ENCODE measurements at places on chromosomes 1 and 21.

GRCh38 chr1:211606332-211606913, 27.5 kb upstream of the SLC30A1 start:
- no peak for DNase-seq

DNA sequence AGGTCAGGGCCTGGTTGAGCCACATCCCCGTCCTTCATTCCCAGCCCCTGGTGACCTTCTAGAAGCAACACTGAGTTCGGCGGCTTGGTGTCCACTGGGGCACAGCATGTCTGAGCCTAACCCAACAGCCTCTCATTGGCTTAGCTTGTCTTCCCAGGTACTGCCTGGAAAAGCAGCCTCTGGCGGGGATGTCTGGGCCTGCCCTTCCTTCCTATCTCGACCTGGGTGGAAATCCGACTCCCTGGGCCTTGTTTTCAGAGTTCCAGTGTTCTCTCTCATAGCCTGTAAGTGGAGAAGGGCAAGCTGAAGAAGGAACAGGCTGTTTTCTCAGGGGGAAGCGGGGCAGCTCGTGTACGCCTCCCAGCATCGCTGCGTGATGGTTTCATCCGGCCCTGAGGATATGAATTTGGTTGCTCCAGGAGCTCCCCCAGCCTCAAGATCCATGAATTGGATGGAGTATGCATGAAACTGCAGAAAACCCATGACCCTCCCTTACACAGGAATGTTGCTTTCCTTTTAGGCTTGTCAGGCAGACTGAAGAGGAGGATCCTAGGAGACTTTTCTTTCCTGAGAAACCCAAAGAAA, 116.5 kb upstream of the IRF2BP2 start:
- DNase-seq: no peak

DNA sequence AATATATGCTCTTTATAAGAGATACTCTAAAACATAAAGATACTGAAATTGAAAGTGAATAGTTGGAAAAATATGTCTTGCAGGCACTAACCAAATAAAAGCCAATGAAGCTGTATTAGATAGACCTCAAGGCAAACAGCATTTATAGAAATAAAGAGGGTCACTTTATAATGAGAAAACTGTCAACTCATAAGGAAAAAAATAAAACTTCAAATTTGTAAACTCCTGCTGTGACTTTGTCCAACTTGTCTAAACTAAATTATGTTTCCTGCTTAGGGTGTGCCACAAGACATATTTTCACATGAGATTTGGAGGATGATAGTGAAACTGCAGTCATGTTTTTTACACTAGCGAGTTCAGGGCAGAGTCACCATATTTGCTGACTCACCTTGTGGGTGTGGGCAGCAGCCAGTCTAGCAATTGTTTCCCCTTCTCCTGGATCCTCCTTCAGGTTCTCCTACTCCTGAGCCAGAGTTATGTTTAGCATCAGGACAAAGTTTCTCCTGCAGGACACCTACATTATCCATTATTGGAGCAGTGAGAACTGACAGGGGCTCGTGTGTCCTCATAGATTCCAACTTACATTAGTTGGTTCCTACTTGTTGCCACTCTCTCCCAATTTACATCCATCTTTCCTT, 43.8 kb downstream of the CD53 start:
- no peak for DNase-seq

DNA sequence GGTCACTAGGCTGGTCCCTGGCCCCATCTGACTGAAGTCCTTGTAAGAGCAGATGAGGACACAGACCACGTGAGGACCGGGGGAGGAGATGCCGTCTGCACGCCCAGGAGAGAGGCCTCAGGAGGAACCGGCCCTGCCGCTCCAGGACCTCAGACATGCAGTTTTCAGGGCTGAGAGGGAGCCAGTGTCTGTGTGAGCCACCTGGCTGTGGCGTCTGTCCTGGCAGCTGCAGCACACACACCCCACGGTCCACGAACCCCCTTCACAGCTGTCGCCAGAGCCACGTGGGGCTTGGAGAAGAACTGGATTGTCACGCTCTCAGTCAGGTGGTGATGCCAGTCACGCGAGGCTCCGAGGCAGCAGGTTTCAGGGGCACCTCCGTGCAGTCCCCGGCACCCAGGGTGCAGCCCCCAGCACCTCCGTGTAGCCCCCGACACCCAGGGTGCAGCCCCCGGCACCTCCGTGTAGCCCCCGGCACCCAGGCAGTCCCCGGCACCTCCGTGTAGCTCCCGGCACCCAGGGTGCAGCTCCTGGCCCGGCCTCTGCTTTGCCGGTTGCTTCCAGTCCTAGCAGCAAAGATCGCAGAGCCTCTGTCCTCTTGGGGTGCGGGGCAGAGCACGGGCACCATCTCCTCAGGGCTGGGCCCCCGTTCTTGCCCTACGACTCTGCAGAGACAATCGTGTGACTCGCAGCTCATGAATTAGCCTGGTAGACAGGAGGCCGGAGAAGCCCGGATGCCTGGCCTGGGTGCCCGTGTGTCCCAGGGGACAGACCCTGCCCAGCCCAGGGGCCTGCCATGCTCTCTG, 19.0 kb upstream of the SUMO3 start:
- no peak for DNase-seq

DNA sequence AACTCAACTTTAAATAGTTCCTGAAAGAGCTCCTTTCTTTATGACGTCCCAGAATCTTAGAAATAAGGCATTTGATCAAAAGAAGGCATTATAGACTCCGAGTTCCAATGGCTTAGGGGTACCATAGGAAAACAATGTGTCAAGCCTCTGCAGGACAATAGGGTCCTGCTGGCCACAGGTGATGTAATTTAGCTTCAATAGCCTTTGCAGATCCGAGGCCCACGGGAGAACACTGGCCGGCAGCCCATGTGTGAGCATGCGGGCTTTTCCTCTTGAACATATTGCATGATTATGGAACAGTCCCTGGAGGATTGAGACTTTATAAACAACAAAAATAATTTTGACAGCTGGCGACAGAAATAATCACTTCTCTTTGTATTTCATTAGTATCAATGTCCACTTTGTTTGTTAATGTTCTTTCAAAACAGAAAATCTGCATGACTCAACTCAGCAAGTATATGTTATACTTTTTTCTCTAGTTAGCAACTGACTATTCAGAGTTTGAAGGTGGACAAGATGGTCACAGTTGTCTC, 49.0 kb upstream of the NR5A2 start:
- no peak for DNase-seq

GRCh38 chr21:44846485-44847260, 26.8 kb downstream of the PTTG1IP start:
- DNase-seq: peak; percentile 37

- no peak for DNase-seq
These were observed 12.0 kb upstream of the PRELP start for GRCh38 chr1:203463469-203464062.

GRCh38 chr21:39504230-39504629, 52.5 kb downstream of the SH3BGR start:
- DNase-seq: no peak

DNA sequence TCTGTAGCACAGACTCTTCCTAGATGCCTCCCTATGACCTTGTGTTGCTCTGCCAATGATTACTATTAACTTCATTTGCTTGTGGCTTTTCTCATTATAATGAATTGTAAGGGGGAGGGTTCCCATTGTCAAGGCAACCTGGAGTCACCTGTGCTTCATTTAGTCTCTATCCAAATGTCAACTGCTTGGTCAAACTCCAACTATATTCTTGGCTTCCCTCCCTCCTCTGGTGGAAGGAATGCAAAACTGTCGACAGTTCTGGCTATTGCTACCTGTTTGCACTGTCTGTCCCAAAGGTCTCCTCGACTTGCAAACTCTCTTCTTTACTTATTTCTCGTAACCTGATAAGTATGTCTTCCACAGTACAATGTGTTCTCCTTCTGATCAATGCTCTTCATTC, 100.3 kb downstream of the CACNA1E start:
- no peak for DNase-seq

- no peak for DNase-seq
These were observed 114.0 kb upstream of the GJB5 start for GRCh38 chr1:34640654-34641401.

GRCh38 chr1:153434746-153435455, 18.6 kb downstream of the S100A7A start:
- DNase-seq: no peak

DNA sequence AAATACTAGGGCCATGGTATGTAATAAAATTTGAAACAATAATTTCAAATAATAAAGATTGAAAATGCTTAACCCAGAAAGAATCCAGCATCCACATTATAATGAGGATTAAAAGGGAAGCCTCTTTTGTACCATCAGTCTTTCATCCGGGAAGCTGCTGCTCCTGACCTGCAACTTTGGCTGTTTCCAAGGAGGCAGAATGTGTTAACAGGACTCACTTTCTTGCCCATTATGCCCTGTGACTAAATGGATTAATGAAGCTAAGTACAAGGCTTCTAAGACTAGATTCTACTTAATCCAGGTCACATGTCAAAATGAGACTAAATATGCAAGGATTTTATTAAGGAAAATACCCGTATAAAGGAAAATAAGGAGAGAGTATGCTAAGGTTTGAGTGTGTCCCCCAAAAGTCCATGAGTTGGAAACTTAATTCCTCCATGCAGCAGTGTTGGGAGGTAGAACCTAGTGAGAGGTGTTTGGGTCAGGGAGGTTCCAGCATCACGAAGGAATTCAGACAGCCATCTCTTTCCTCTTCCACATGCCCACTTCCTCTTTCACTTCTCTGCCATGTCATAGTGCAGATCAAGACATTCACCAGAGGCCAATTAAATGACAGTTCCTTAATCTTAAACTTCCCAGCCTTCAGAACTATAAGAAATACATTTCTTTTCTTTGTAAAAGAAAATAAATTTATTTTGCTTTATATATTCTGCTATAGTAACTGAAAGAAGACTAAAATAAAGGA, 27.7 kb downstream of the FMO2 start:
- DNase-seq: no peak

- DNase-seq: no peak
These were observed 100.9 kb upstream of the HMGB4 start for GRCh38 chr1:33762962-33763361.

DNA sequence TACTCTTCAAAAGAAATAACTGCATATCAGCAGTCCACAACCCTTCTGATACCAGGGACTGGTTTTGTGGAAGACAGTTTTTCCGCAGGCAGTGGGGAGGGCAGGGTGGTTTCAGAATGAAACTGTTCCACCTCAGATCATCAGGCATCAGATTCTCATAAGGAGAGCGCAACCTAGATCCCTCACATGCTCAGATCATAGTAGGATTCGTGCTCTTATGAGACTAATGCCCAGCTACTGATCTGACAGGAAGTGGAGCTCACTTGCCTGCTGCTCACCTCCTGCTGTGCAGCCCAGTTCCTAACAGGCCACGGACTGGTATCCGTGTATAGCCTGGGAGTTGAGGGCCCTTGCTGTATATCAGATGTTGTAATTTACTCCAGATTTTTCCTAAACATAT, 11.5 kb downstream of the RO60 start:
- no peak for DNase-seq

DNA sequence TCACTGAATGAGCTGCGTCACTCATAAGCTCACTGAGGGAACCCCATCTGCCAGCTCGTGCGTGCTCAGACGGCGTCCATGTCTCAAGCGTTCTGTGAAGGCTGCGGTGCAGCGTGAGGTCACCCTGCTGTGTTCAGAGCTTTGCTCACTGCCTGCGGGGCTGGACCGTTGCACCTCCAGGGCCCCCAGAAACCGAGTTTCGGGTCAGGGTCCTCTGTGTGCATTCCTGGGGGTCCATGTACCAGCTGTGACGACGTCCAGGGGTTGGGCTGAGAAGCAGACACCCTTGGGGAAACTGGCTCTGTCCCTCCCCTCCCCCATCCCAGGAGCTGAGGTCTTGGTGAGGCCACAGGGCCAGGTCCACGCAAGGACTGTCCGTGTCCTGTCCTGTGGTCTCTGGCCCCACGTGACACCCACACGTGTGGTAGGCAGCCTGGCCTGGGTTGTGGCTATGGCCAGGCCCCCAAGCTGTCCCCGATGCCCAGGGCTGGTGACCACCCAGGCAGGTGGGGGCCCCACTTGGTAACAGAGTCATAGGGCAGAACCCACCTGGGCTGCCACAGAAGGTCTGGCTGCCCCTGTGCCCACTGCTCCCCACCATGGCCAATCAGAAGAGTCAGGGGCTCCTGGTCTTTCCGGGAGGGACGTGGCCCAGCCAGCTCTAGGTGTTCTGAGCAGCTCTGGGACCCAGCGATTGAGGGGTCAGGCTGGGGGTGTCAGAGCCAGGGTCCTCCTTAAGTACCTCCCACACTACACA, 24.4 kb downstream of the FTCD start:
- no peak for DNase-seq

DNA sequence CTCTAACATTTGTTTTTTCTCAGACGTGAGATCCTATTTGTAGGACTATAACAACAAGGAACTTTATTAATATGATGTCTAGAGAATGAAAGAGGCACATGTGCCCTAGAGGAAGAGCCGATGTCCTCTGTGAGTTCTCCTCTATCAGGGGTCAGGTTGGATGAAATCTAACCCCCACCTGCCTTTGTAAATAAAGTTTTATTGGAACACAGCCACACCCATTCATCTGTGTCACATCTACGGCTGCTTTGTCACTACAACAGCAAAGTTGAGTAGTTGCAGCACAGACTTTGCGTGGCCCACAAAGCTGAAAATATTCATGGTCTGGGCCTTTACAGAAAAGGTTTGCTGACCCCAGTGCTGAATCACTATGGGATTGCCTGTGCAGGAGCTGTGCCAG, 571 bp upstream of the CAPN9 start:
- DNase-seq: no peak
